ENCODE measurements at places on chromosomes 13 and 19.
A peak's percentile ranks its signal among the peaks of the same experiment; 100 is the strongest.

DNA sequence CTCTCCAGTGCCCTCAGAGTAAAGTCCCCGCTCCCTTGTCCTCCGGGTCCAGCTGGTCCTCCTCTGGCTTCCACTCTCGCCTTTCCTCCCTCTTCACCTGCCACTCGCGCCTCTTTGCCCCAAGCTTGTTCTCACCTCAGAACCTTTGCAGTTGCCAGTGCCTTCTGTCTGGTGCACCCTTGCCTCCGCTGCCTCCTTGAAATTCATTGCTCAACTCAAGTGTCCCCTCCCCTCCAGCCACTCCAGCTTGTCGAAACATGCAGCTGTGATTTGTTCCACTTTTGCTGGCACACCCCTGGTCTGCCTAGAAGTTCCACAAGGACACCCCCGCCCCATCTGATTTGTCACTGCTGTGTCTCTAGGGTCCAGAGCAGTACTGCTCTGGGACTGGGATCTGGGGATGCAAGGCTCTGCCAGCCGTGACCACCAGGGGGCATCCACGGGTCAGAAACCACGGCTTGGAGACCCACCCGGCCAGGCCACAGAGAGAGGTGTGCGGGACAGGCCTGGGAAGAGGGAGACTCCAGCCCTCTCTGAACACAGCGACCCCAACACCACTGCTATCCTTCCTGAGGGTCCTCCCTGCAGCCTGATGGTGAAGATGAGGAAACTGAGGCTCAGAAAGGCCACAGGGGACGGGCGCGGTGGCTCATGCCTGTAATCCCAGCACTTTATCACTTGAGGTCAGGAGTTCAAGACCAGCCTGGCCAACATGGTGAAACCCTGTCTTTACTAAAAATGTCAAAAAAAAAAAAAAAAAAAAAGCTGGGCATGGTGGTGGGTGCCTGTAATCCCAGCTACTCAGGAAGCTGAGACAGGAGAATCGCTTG is 49.9 kb downstream of the AP1M1 start:
- peak; percentile 93 for DNase-seq

DNA sequence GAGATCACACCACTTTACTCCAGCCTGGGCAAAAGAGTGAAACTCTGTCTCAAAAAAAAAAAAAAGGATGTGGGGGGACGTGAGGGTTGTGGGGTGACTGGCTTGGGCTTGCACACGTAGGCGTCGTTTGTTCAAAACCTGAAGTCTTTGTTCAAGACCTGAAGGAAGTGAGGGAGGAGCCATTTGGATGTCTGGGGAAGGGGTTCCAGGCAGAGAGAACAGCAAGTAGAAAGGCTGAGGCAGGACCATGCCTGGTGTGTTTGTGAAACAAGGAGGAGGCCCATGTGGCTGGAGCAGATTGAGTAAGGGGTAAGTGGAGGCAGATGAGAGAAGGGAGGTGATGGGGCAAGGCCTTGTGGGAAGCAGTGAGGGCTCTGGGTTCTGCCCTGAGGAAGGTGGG is 27.8 kb downstream of the PIN1 start:
- no peak for DNase-seq

DNA sequence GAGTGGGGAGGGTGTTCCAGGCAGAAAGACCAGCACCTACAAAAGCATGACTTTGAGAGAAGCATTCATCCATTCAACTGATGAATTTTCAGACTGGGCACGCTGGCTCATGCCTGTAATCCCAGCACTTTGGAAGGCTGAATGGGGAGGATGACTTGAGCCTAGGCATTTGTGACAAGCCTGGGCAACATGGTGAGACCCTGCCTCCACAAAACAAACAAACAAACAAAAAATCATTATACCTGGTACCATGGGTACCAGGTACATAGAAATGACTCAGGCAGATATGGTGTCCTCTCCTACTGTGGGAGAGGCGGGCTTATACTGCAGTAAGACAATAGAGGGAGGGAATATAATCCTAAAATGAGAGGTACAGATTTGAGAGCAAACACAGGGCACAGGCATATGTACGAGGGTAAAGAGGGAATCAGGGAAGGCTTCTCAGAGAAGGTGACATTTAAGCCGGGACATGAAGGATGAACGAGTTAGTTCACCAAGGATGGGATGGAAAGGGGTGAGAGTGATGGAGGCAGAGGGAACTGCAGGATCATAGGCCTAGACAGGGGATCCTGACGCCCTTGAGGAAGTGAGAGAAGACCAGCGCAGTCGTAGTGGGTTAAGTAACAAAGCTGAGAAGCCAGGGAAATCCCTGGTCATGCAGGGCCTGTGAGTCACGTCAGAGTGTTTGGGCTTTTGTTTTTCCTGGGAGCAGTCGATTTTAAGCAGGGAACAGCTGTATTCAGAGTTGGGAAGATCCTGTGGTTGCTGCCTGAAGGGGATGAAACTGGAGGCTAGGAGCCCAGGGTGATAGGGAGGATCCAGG is 2.9 kb downstream of the CYP2S1 start:
- DNase-seq: no peak

GRCh38 chr13:80070024-80070703 is 270.8 kb downstream of the SPRY2 start:
- peak; percentile 64 for DNase-seq

GRCh38 chr13:53189162-53189561 is 160.5 kb downstream of the OLFM4 start:
- no peak for DNase-seq

DNA sequence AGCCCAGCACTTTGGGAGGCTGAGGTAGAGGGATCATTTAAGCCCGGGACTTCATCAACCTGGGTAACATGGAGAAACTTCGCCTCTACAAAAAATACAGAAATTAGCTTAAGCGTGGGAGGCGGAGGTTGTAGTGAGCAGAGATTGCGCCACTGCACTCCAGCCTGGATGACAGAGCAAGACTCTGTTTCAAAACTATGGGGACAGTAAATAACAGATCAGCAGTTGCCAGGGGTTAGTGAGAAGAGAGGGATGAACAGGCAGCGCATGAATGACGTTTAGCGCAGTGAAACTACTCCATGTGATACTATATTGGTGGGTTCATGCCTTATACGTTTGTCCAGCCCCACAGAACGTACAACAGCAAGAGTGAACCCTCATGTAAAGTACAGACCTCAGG is 7.1 kb upstream of the ICAM3 start:
- DNase-seq: no peak

All from islet precursor cell (in vitro differentiated cells).